ENCODE measurements at places on chromosomes 7 and 10.

GRCh38 chr10:110456523-110457091 lies 41.1 kb upstream of the DUSP5 start:
- DNase-seq = no peak

DNA sequence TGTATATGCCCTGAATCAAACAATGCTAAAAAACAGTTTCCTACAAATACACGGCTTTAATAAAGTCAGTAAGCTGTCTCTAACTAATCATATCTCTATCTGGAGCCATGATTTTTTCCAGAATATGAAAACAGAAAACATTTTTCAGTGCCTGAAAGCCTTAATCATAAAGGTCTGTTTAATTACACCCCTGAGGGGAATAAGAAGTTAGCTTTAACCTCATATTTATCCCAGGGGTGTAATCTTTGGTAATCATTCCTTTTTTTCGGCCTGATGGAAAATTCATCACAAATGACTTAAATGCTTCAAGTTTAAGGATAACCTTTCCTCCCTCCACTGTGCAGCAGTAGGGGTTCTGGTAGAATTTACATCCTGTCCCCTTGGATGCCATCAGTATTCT lies 124.2 kb downstream of the ATE1 start:
- no peak for DNase-seq

- no peak for DNase-seq
Observed at GRCh38 chr7:98314469-98314868, 33.0 kb downstream of the BRI3 start.

DNA sequence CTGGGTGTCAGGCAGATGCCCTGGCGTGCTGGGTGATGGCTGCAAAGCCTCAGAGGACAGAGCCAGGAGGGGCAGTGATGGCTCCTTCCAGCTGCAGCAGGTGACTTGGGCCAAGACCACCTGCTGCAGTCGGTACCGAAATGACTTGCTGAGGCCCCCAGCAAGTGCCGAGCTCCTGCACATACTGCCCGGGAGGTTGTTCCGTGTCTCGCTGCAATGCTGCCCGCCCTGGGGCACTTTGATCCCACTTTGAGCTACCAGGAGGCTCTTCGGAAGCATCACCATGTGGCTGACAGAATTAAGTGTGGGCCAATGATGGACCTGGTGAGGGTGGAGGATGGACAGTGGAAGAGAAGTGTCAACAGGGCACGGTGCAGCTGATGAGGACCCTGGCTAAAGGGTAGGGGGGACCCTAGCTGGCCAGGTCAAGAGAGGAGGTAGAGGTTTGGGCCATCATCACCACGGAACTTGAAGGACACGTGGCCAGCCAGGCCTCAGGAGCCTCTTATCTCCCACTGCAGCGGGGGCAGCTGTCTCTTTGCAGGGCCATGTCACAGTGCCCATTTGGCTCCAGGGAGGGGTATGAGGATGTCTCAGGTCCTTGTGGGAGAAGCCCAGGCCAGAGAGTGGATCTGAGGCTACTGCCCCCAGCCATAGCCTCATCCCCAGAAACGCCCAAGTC lies 51.1 kb upstream of the NANOS1 start:
- no peak for DNase-seq

DNA sequence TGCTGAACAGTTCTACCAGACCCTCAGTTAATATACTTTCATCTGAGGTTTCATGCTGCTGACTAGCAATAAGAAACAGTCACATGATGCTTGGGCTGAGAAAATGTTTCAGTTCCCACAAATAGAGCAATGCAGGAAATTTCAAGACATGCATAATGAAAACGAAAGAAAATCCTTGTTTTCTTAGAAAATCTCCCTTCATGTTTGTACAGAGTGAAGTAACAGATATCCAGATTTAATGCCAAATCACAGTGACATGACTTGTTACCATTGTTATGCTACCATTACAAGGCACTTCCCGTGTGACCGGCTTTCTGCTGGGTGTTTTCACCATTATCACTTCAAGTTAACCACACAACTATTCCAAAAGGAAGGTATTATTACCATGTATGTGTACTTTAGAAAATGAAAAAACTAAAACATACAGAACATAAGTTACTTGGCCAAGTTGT lies 121.7 kb downstream of the DOCK4 start:
- no peak for DNase-seq

Measured in esophagus squamous epithelium (tissue), 5 donors.